ENCODE measurements at places on chromosomes 11 and 22.

DNA sequence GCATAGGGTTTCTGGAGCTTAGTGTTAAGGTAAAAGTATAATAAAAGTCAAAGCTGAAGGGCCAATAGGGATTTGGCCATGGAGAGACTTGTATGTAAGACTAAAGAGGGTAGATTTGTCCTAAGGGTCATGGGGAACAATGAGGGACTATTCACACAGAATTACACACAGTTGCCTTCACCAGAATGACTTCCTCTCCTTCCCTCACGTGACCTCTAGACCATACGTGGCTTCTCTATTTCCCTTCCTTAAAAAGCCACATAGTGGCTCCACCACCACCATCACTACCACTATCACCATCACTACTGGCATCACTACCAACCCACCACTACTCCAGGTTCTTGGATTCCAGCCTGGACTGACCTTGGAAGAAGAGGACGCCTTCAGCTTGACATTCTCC, 2.8 kb downstream of the HPX start:
- H3K4me3 ChIP-seq, result no peak overlapping the region
- no peaks in the 10 kb centered on the region for H3K4me1 ChIP-seq
- H3K36me3 ChIP-seq, result no peaks in the 10 kb centered on the region
- no peak overlapping the region for H3K27ac ChIP-seq
- DNase-seq, result no peak

- no peak for DNase-seq
- no peak overlapping the region for H3K27ac ChIP-seq
- no peaks in the 10 kb centered on the region for H3K27me3 ChIP-seq
- H3K36me3 ChIP-seq, result peaks cover 70% of the 10 kb centered on the region
These were observed 63.4 kb upstream of the UCP3 start for GRCh38 chr11:74072286-74072685.

DNA sequence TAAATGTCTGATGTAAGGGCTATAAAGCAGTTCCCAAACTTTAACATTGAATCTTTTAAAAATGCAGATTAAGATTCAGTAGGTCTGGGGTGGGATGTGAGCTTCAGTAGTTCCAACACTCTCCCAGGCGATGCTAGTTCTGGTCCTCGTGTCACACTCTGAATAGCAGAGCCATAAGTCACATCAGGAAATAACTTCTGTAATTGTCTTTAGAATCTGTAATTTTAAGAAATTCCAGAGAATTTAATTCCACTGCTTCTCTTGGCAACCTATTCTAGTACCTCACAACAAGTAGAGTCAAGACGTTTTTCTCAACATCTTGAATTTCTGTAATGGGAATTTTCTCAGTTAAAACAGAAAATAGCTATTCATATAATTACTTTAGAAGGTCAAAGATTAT, 223.1 kb downstream of the TMEM135 start:
- no peak for DNase-seq
- H3K27me3 ChIP-seq, result no peaks in the 10 kb centered on the region
- H3K27ac ChIP-seq, result no peak overlapping the region
- H3K4me3 ChIP-seq, result no peak overlapping the region

GRCh38 chr11:102010776-102011494, 36.3 kb upstream of the CFAP300 start:
- peak overlapping the region; percentile 4 for H3K4me3 ChIP-seq
- H3K36me3 ChIP-seq, result no peaks in the 10 kb centered on the region
- H3K27ac ChIP-seq, result peak overlapping the region; percentile 18
- no peaks in the 10 kb centered on the region for H3K27me3 ChIP-seq
- DNase-seq, result no peak

GRCh38 chr11:75718419-75719339, 1.0 kb downstream of the MOGAT2 start:
- no peaks in the 10 kb centered on the region for H3K36me3 ChIP-seq
- H3K27me3 ChIP-seq, result no peaks in the 10 kb centered on the region
- no peak overlapping the region for H3K27ac ChIP-seq
- no peak overlapping the region for H3K4me3 ChIP-seq
- H3K4me1 ChIP-seq, result no peaks in the 10 kb centered on the region

DNA sequence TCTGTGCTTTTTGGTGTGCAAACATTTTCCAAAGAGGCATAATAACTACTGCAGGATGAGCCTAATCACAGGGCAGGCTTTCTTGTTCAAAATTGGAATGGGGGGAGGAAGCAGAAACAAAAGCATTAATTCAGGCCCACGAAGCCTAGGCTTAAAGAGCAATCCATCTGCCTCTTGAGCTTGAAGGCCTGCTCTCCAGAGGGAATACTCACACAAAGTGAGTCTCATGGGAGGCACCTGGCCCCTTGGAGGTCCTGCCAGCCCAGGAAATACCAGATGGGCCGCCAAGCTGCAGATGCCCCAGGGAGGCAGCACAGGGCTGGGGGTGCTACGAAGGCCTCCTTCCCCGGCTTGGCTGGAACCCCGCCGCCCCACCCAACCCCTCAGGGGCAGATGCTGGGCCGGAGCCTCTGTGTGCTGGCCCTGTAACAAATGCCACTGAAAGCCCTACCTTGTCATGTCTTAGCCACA, 39.3 kb upstream of the COMT start:
- H3K27me3 ChIP-seq, result no peaks in the 10 kb centered on the region
- no peak overlapping the region for H3K4me3 ChIP-seq
- DNase-seq, result no peak
- H3K27ac ChIP-seq, result no peak overlapping the region
- no peaks in the 10 kb centered on the region for H3K36me3 ChIP-seq

DNA sequence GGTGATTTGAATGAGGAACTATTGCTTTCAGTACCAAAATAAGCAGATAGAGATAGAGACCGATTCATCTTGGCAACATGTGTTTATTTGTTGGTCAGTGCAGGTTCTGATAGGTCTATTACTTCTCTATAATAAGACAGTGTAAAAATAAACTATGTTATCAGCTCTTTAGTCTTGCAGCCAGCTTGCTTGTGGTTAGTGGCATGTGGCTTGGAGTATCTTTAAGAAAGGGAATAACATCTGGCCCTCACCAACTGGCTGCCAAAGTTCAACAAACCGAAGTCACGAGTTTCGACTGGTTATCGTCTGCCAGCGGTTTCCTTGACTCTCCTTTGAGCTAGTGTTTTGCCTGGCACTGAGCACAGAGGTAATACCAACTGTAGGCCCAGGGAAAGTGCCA, 71.8 kb downstream of the CTTN start:
- DNase-seq, result no peak
- no peak overlapping the region for H3K4me3 ChIP-seq
- no peaks in the 10 kb centered on the region for H3K4me1 ChIP-seq
- H3K36me3 ChIP-seq, result no peaks in the 10 kb centered on the region
- H3K27me3 ChIP-seq, result no peaks in the 10 kb centered on the region
- H3K27ac ChIP-seq, result no peak overlapping the region

GRCh38 chr11:96090711-96091110, 166.8 kb upstream of the MTMR2 start:
- no peaks in the 10 kb centered on the region for H3K27me3 ChIP-seq
- H3K4me3 ChIP-seq, result no peak overlapping the region
- DNase-seq, result no peak
- H3K27ac ChIP-seq, result no peak overlapping the region

DNA sequence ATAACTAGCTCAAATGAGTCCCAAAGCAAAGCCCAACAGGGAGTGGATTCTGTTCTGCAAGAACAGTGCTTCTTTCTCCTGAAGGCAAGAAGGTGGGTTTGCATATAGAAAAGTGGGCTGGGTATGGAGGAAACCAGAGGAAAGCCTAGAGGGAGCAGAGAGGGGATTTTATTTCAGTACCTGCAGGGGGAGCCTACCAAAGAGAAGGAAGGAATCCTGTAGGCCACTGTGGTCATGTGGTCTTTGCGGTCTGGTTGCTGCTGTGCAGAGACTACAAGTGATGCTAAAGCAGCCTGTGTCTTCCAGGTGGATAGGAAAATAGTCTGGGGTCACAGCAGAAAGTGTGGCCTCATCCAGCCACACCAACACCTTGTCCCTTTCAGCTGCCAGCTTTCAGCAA, 33.2 kb upstream of the ZBTB16 start:
- no peaks in the 10 kb centered on the region for H3K4me1 ChIP-seq
- no peak overlapping the region for H3K4me3 ChIP-seq
- no peaks in the 10 kb centered on the region for H3K36me3 ChIP-seq

GRCh38 chr11:86978247-86978646, 23.1 kb upstream of the FZD4 start:
- DNase-seq, result no peak
- H3K27me3 ChIP-seq, result no peaks in the 10 kb centered on the region
- no peak overlapping the region for H3K27ac ChIP-seq
- no peak overlapping the region for H3K4me3 ChIP-seq
- no peaks in the 10 kb centered on the region for H3K4me1 ChIP-seq

GRCh38 chr22:48309115-48309705, 1518.5 kb downstream of the BRD1 start:
- H3K27me3 ChIP-seq, result no peaks in the 10 kb centered on the region
- H3K4me3 ChIP-seq, result no peak overlapping the region
- no peak overlapping the region for H3K27ac ChIP-seq
- no peak for DNase-seq
- no peaks in the 10 kb centered on the region for H3K36me3 ChIP-seq

DNA sequence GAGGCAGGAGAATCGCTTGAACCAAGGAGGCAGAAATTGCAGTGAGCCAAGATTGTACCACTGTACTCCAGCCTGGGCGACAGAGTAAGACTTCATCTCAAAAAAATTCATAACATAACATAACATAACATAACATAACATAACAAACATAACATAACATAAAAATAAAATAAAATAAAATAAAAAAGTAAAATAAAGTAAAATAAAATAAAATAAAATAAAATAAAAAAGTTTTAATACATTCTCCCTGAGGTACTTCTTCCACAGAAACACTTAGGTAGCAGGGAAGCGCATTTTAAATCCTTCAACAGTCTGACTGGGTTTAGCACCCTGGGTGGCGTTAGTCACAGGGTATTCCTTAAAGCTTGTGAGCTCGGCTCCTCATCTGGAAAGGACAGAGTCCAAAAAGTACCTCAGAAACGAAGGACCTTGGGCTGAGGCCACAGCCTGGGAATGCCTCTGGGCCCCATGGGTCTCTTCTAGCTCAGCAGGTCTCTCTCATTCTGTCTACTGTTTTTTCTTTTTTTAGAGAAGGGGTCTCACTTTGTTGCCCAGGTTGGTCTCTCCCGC, 41.7 kb downstream of the MICAL3 start:
- DNase-seq, result no peak
- peaks cover 10% of the 10 kb centered on the region for H3K4me1 ChIP-seq
- H3K27me3 ChIP-seq, result no peaks in the 10 kb centered on the region
- H3K27ac ChIP-seq, result no peak overlapping the region

GRCh38 chr11:60431251-60431650, 1.9 kb downstream of the MS4A5 start:
- no peak for DNase-seq
- no peaks in the 10 kb centered on the region for H3K4me1 ChIP-seq
- no peaks in the 10 kb centered on the region for H3K27me3 ChIP-seq

DNA sequence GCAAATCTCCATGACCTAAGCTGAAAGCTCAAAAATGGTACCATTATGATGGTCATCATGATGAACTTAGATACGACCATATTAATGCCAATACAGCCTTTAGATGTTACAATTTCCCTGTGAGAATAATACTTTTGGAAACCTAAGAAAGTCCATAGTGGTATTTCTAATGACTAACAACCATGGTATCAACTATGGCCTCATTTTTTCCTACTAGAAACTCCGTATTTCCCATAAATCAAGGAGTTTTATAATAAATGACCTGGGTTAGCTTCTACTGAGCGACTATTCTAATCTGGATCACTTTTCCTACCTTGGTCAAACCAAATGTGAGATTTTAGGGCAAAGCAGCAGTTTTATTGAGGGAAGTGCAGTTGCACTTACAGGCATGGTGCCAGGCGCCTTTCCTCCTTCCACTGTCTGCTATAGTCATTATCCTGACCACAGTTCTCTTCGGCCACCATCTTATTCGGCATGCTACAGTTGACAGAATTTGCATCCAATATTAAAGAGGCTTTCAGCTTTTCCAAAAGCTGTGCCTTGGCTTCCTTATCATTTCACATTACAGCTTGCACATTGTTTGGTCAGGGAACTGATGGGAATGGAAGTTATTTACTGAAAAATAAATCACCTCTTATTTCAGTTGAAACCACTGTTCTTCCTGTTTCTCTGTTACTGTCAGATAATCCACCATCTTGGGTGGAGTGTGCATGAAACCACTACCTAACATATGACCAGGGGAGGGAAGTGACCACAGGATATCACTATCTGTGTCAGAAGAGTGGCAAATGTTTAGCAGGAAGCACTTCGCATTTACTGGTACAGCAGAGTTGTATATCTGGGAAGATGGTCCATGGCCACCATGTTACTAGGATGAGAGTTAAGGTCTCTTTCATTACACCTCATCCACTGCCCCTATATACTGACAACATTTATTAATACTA, 74.5 kb upstream of the PICALM start:
- H3K36me3 ChIP-seq, result no peaks in the 10 kb centered on the region
- DNase-seq, result no peak
- no peaks in the 10 kb centered on the region for H3K27me3 ChIP-seq
- no peak overlapping the region for H3K27ac ChIP-seq
- H3K4me1 ChIP-seq, result no peaks in the 10 kb centered on the region
- H3K4me3 ChIP-seq, result no peak overlapping the region

- H3K4me1 ChIP-seq, result no peaks in the 10 kb centered on the region
- H3K36me3 ChIP-seq, result no peaks in the 10 kb centered on the region
- no peak overlapping the region for H3K4me3 ChIP-seq
- H3K27me3 ChIP-seq, result no peaks in the 10 kb centered on the region
These were observed 45.8 kb downstream of the PPFIBP2 start for GRCh38 chr11:7559398-7560283.

DNA sequence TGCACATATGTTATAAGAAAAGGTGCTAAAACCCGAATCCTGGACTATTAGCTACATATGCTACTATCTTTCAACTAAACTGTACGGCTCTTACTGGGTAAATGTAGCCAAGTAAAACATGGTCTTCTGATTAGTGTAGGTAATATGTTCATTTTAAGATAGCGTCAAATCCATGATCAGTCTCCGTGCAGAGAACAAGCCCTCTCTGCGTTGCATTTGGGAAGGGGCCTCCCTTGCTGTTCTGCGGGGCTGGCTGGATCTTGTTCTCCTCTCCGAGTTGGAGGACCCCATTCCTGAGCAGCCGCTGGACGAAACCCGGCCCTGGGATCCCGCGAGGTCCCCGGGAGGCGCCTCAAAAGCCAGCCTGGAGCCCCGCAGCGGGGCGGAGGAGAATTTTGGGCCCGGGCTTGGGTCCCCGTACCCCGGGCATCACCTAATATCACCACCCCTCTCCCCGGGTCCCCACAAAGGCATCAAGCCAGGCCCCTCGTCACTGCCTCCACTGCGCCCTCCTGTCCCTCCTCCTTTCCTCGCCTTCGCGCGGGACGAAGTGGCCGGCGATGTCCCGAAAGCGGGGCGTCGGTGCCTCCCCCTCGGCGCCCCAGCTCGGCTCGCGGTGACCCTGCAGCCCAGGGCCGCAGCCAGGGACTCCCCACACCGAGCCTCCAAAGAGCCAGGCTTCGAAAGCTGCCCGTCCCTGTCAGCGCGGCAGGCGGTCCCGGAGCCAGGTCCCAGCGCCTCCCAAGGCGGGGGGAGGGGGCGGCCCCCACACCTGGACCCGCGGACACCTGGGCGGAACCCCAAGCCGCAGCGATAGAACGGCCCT, 54.5 kb upstream of the FBXO3 start:
- peaks cover 78% of the 10 kb centered on the region for H3K27me3 ChIP-seq
- DNase-seq, result no peak
- H3K4me1 ChIP-seq, result peaks cover 9% of the 10 kb centered on the region
- no peaks in the 10 kb centered on the region for H3K36me3 ChIP-seq
- H3K4me3 ChIP-seq, result peak overlapping the region; percentile 19

- H3K4me1 ChIP-seq, result peaks cover 94% of the 10 kb centered on the region
- no peaks in the 10 kb centered on the region for H3K27me3 ChIP-seq
- H3K27ac ChIP-seq, result peak overlapping the region; percentile 75
- DNase-seq, result no peak
These were observed 15.7 kb upstream of the MYEOV start for GRCh38 chr11:69278091-69278867.

All from esophagus squamous epithelium (tissue), 5 donors.